ENCODE measurements at places on chromosomes 12 and 14.

DNA sequence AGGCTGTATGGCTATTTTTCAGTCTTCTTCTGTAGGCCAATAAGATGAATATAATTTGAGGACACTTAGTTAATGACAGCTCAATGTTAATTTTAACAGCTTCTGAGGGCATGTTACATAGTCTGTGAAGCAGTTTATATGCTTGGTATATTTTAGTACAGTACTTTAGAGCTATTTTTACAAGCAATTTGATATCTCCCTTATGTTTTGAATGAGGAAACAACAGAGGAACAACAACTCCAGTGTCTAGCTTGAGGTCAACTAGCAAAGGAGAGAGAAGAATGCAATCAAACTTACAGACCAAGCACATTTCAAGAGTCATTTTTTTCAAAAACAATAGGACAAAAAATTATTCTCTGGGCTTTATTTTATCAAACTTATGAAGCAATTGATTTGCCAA, 469.1 kb upstream of the DCN start:
- no peak for DNase-seq

DNA sequence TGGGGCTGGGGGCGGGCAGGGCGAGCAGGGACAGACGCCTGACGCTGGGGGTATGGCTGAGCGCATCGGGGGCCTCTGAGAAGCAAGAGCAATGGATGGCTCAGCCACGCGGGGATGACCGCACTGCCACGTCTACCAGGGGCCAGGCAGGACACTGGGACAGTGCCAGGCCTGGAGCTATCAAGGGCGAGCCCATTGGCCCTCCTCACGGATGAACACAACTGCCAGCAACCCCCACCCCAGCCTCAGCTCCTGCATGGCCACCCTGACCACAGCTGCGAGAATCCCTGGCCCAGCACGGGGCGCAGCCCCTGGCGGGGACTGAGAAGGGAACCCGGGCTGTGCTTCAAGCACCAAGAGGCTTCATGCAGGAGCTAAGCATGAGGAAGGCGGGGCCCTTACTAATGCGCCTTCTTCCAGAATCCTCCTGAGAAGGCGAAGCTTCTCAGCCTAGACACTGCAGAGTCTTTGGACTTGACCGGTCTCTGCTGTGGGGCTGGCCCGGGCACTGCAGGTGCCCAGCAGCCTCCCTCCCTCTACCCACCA, 9.5 kb downstream of the ARL6IP4 start:
- DNase-seq: no peak

GRCh38 chr12:92360543-92360942, 214.9 kb upstream of the BTG1 start:
- no peak for DNase-seq

- no peak for DNase-seq
These were observed 12.2 kb downstream of the RPS6KA5 start for GRCh38 chr14:91048265-91048664.

- DNase-seq: no peak
These were observed 16.5 kb downstream of the SPTLC2 start for GRCh38 chr14:77599889-77600288.

GRCh38 chr14:103118018-103118662, 5.1 kb upstream of the TNFAIP2 start:
- no peak for DNase-seq

- no peak for DNase-seq
These were observed 283.5 kb downstream of the KSR2 start for GRCh38 chr12:117685110-117685926.

- DNase-seq: no peak
These were observed 17.2 kb downstream of the ADCY6 start for GRCh38 chr12:48771588-48772112.

- DNase-seq: no peak
These were observed 143.9 kb upstream of the HIF1A start for GRCh38 chr14:61551384-61551783.

DNA sequence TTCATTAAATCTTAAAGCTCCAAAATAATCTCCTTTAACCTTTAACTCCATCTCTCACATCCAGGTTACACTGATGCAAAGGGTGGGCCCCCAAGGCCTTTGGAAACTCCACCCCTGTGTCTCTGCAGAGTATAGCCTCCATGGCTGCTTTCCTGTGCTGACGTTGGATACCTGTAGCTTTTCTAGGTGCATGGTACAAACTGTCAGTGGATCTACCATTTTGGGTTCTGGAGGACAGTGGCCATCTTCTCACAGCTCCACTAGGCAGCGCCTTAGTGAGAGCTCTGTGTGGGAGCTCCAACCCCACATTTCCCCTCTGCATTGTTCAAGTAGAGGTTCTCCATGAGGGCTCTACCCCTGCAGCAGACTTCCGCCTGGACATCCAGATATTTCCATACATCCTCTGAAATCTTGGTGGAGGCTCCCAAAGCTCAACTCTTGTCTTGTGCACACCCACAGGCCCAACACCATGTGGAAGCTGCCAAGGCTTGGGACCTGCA, 162.2 kb downstream of the RASSF9 start:
- no peak for DNase-seq

- no peak for DNase-seq
These were observed 87.0 kb upstream of the VRK1 start for GRCh38 chr14:96710060-96710666.

DNA sequence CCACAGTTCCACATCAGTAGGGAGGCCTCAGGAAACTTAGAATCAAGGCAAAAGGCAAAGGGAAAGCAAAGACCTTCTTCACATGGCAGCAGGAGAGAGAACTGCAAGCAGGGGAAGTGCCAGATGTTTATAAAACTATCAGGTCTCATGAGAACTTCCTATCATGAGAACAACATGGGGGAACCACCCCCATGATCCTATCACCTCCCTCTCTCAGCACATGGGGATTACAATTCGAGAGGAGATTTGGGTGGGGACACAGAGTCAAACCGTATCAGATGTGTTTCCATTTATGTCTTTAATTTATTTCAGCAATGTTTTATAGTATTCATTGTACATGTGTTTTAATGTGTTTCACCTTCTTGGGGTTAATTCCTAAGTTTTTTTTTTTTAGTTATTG, 25.8 kb downstream of the METAP2 start:
- no peak for DNase-seq

DNA sequence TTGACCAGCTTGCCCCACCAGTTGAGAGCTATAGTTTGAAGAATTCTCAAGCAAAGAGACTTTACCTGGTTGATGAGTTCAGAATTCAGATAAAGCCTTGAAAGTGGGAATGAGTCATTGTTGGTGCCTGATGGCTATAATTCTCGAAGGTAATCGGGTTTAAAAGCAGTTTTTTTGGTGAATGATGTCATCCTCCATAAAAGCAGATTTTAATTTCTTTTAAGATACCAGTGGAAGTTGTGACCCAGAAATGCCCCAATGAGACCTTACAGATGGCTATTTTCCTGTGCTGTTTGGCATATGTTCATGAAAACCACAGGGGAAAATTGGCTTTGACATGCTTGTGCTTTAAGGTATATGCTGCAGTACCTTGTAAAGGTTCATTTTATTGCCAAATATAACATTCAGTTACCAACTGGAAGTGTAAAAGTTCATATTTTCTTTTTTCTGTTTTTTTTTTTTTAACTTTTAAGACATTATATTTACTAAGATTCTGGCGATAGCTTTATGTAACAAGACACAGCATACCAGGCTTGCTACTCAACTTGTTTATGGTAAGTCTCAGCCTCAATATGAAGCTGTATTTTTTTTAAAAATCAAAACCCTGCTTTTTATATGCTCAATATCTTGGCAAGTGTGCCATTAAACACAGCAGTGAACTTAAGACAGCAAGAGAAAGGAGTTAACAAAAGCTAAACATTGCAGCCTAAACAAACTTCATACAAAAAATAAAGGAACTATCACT, 119.3 kb downstream of the LMNTD1 start:
- DNase-seq: no peak

GRCh38 chr14:99410019-99410418, 70.6 kb downstream of the SETD3 start:
- no peak for DNase-seq

DNA sequence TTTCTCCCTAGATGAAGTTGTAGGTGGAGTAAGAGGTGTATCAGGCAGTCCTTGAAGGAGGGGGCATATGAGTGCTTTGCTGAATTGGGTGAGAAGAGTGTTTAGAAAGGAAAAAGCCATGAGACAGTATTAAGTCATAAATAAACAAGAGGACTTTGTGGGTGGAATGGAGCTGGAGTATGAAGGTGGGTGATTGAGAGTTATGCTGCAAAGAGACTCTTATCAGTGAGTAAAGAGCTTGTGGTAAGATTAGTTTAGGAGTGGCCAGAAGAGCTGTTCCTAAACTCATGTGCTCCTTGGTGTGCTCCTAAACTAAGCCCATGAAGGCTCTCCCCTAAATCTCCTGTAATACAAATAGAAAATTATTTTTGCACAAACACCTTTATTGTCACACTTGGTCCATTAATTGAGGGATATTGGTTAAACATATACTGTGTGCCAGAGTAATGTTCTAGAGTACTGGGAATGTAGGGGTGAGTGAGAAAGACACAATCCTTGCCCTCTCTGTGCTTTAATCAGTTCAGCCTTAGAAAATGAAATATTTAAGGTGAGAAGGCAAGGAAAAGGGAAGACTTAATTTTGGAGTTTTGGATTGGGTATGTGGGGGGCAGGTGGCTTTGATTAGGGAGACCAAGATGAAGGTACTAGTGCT, 9.8 kb downstream of the CHPT1 start:
- no peak for DNase-seq

DNA sequence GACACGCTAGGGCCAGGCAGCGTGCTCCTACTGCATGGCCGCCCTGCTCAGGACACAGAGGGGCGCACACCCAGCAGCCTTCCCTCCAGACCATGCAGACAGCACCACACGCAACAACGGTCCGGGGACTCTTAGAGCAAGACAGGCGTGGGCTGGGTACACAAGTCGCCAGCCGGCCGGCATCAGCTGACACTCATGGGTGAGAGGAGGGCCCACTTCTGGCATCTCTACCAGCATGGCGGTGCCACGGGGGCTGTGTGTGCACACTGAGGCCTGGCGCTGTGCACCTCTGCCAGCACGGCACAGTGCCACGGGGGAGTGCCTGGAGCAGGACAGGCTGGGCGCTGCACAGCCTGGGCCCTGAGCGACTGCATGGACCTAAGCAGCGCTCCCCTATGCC, 6.7 kb upstream of the BTBD6 start:
- DNase-seq: no peak

Measured in retina (tissue), 1 donor.